ENCODE measurements at places on chromosomes 13 and 19. TPM values are rescaled to one million over a fixed set of nuclear protein-coding genes. Genes with fewer than 3 reads are reported as not detected.

DNA sequence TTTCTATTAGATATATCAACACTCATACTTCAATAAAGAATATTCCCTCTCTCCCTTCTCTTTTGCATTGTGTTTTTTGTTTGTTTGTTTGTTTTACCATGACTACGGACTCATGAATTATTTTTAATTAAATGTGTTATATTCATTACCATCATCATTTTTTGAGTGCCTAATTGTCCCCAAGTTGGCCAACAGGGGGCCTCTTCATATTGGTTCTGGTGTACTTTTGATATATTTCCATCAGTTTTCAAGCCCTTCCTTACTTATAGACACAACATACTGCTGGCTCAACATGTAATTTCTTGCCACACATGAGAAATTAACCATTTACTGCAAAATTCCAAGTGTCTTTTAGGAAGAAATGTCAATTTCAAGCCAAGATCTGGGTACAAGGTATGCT lies 54.5 kb upstream of the GPC6 start:
- no peaks in the 10 kb centered on the region for H3K4me1 ChIP-seq
- no peaks in the 10 kb centered on the region for H3K36me3 ChIP-seq
- no peak for DNase-seq

GRCh38 chr13:102792396-102792795 lies 6.4 kb downstream of the POGLUT2 start:
- no peaks in the 10 kb centered on the region for H3K36me3 ChIP-seq
- no peaks in the 10 kb centered on the region for H3K4me1 ChIP-seq
- no peak overlapping the region for H3K4me3 ChIP-seq
- DNase-seq = no peak
- H3K27me3 ChIP-seq = no peaks in the 10 kb centered on the region
- no peak overlapping the region for H3K27ac ChIP-seq

GRCh38 chr19:50535672-50536187 lies 22.0 kb upstream of the ASPDH start:
- no peaks in the 10 kb centered on the region for H3K36me3 ChIP-seq
- H3K4me3 ChIP-seq = no peak overlapping the region
- H3K27ac ChIP-seq = no peak overlapping the region
- DNase-seq = no peak

DNA sequence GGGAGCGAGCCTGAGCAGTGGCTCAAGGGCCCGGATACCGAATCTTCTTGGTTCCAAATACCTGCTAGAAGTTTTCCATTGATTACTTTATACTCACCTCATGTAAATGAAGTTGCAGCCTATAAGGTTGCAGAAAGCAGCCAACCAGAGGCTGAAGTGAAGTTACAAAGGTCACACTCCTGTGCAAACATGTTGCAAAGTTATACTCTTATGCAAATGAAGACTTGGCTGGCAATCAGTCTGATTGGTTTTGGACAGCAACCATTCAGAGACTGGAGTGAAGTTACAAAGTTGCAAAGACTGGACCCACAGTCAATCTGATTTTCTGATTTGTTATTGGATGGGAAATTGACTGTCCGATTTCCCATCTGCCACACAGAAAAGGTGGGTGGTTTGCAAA lies 152.5 kb downstream of the GGACT start:
- no peak overlapping the region for H3K4me3 ChIP-seq
- no peaks in the 10 kb centered on the region for H3K27me3 ChIP-seq
- H3K4me1 ChIP-seq = no peaks in the 10 kb centered on the region
- no peak overlapping the region for H3K27ac ChIP-seq
- H3K36me3 ChIP-seq = no peaks in the 10 kb centered on the region
- DNase-seq = no peak

- H3K27me3 ChIP-seq = no peaks in the 10 kb centered on the region
- no peaks in the 10 kb centered on the region for H3K4me1 ChIP-seq
- peak overlapping the region; percentile 49 for H3K27ac ChIP-seq
- no peaks in the 10 kb centered on the region for H3K36me3 ChIP-seq
- peak overlapping the region; percentile 65 for H3K4me3 ChIP-seq
These were observed 829 bp downstream of the REEP6 start for GRCh38 chr19:1491849-1492170.

ZNF625 gene
- total RNA-seq = 9.5 TPM

DNA sequence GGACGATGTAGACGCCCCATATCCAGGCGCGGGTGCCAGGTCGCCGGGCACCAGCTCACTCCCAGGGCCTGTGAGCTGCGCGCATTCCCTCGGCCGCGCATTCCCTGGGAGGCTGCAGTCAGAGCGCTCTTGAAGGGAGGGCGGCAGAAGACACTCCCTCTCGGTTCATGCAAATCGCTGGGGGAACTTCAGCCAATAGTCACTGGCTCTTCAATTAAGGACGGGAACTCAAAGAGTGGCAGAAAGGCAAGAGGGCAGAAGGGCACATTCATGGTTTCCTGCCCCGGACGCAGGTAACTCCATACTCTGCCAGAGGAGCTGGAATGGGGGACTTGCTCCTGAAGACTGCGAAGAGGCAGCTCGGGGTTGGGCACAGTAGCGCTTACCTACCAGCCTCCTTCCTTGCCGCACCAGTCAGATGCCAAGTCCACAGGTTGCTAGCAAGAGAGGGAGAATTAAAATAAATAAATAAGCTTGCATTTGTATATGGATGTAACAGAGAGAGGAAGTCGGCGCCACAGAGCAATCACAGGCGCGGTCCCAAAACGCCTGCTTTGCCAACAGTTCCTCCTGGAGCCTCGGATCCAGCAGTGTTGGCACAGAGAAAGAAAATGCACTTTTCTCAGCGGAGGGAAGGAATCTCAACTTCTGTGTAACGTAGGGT lies 459 bp downstream of the PCDH20 start:
- DNase-seq = no peak
- H3K27me3 ChIP-seq = peaks cover 34% of the 10 kb centered on the region
- H3K4me1 ChIP-seq = no peaks in the 10 kb centered on the region
- peak overlapping the region; percentile 22 for H3K4me3 ChIP-seq
- no peaks in the 10 kb centered on the region for H3K36me3 ChIP-seq

FXYD7 gene
- not detected for total RNA-seq

NKG7 gene
- not detected for total RNA-seq

GRCh38 chr19:45539459-45539858 lies 32.2 kb downstream of the VASP start:
- no peak for DNase-seq
- H3K27ac ChIP-seq = no peak overlapping the region
- no peak overlapping the region for H3K4me3 ChIP-seq

DNA sequence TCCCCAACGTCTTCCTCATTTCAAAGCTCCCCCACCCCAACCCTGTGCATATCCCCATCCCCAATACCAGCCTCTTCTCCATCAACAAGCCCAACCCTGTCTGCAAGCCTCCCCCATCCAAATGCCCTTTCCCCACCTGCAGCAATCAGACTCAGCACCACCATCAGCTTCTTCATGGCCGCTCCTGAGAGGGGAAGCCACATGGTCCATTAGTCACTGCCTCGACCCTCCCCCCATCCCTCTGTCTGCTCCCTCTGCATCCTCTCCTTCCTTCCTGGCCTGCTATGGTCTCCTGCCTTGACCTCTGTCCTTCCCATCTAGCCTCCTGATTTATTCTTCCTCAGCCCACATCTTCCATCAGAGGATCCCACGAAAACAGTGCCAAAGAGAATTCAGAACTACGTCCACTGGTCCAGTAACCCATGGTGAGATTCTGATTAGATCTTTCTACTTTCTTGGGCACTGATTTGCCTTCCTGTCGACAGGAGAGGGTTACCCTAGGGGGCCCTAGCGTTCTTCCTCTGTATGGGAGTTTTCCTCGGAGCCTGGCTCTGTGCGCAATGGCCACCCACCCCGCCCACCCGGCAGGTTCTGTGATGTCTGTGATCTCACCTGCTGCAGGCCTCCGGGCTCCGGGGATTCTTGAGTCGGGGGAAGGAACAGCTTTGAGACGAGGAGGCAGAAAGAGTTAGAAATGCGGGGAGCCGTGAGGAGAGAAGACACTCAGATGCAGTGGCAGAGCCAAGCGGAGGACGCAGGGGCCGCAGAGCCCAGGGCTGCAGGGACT lies 1.3 kb downstream of the KLK6 start:
- no peaks in the 10 kb centered on the region for H3K4me1 ChIP-seq
- H3K27ac ChIP-seq = peak overlapping the region; percentile 86
- no peaks in the 10 kb centered on the region for H3K36me3 ChIP-seq
- H3K27me3 ChIP-seq = no peaks in the 10 kb centered on the region
- H3K4me3 ChIP-seq = peak overlapping the region; percentile 18

DNA sequence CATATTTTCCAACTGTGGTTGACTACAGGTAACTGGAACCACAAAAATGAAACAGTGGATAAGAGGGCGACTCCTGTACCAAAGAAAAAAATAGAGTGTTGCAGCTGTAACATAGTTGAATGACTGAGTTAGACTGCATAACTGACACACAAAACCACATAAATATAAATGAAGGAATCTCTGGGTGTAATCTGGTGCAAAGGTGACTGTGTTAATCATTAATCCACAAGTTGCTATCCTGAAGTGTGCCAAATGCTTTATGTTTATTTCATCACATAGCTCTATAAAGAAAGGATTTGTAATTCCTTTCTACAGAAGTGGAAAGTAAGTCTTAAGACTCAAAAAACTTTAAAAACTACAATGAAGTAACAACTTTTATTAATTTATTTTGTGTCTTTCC lies 6.0 kb upstream of the GJB2 start:
- no peak for DNase-seq
- no peak overlapping the region for H3K4me3 ChIP-seq
- no peak overlapping the region for H3K27ac ChIP-seq
- H3K27me3 ChIP-seq = no peaks in the 10 kb centered on the region
- no peaks in the 10 kb centered on the region for H3K36me3 ChIP-seq

DNA sequence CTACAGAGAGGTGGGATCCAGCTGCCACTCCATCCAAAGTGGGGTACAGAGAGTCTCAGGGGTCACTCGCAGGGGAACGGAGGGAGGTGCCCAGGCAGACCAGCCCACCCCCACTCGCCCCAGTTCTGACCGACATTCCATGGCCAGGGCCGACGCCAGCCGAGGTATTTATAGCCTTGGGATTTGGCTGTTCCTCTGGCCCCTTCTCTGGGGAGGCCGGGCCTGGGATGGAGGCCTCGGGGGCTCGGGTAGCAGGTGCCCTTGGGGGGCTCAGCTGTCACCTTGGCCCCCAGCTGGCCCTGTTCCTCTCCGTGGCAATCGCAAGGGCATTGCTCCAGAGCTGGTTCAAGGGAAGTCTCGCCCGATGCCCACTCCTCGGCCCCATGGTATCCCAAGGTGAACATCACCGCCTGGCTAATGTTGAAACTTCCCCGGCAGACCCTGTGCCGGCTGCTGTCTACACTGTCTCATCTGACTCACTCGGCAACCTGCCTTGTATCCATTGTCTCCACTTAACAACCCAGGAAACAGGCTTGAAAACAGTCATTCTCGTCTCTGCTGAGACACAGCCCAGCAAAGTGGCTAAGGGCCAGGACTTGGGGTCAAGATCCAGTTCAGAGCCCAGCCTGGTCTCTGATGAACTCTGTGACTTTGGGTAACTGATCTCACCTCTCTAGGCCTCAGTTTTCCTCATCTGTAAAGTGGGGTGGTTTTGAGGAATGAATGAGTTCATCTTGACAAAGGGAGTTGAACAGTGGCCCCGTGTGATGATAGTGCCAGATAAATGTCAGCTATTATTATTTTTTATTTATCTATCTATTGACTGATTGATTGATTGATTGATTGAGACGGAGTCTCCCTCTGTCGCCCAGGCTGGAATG lies 9.7 kb downstream of the PRKACA start:
- no peaks in the 10 kb centered on the region for H3K36me3 ChIP-seq
- H3K4me3 ChIP-seq = no peak overlapping the region
- no peak for DNase-seq
- peaks cover 8% of the 10 kb centered on the region for H3K4me1 ChIP-seq
- H3K27me3 ChIP-seq = no peaks in the 10 kb centered on the region

DNA sequence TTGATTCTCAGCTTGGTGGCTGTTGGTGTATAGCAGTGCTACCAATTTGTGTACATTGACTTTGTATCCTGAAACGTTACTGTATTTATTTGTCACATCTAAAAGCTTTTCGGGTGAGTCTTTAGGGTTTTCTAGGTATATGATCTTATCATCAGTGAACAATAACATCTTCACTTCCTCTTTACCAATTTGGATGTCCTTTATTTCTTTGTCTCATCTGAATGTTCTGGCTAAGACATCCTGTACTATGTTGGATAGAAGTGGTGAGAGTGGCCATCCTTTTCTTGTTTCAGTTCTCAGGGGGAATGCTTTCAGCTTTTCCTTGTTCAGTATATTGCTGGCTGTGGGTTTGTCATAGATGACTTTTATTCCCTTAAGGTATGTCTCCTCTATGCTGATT lies 6.0 kb upstream of the ZNF738 start:
- no peaks in the 10 kb centered on the region for H3K36me3 ChIP-seq
- no peaks in the 10 kb centered on the region for H3K27me3 ChIP-seq
- H3K4me3 ChIP-seq = no peak overlapping the region
- no peak for DNase-seq

GRCh38 chr13:71685072-71685471 lies 181.9 kb downstream of the DACH1 start:
- no peaks in the 10 kb centered on the region for H3K36me3 ChIP-seq
- H3K4me3 ChIP-seq = no peak overlapping the region
- H3K27ac ChIP-seq = no peak overlapping the region
- no peaks in the 10 kb centered on the region for H3K4me1 ChIP-seq

- H3K27me3 ChIP-seq = peaks cover 16% of the 10 kb centered on the region
- no peak overlapping the region for H3K4me3 ChIP-seq
- no peak overlapping the region for H3K27ac ChIP-seq
- no peaks in the 10 kb centered on the region for H3K36me3 ChIP-seq
- no peak for DNase-seq
These were observed 83.5 kb downstream of the CHST8 start for GRCh38 chr19:33705090-33705847.

FGF21 gene
- not detected for total RNA-seq

ZNF560 gene
- not detected for total RNA-seq

FCGBP gene
- total RNA-seq = 28.2 TPM

- peak; percentile 84 for DNase-seq
- H3K4me3 ChIP-seq = peak within 1 kb of the TSS; percentile 96
- H3K27me3 ChIP-seq = no peaks in the 10 kb centered on the region
- no peaks in the 10 kb centered on the region for H3K36me3 ChIP-seq
- H3K27ac ChIP-seq = peak within 1 kb of the TSS; percentile 95
These were observed at the start of gene MIR17HG for GRCh38 chr13:91347202-91347995. MIR17HG (plus strand) TSS chr13:91347687.

DACT3 gene
- 1.9 TPM for total RNA-seq
